Activated CD4-positive, alpha-beta T cell treated with anti-CD3 and anti-CD28 coated beads, Interleukin-2, amount 50 U/mL, for 4 hours (primary cell): ENCODE measurements at places on chromosomes 11 and 22.

DNA sequence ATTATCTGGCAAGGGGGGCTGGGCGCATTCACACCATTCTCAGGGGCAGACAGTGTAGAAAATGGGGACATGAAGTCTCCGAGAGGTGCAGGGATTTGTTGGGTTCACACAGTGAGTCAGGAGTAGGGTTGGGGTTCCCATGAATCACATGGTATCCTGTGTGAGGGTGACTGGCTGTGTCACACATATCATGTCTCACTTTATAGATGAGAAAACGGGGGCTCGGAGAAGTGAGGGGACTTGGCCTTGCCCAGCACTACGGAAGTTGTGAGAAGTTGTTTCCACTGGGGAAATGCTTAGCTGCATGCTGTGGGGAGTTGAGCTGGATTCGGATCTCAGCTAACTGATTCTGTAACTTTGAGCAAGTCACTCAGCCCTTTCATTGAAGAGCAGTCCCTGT, 4.2 kb downstream of the GAL3ST3 start:
- DNase-seq, result peak; percentile 22

- DNase-seq, result no peak
Observed at GRCh38 chr22:23401111-23401909, 178.8 kb downstream of the IGLL1 start.

DNA sequence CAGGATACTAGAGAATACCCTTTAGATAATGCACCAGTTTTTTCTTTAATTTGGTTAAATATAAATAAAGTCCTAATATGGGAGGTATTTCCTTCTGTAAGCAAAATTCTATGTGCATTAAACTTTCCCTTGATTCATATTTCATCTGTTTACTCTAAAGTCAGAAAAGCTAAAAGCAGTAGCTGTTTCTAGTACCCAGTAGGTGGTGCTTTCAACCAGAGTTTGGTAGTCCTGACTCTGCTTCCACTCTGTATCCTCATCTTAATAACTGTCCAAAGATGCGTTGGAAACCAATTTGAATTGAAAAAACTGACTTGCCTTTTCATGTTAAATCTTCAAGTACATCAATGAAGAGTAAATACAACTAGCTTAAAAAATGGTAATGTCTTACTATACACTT, 1065.2 kb downstream of the JRKL start:
- DNase-seq, result no peak

DNA sequence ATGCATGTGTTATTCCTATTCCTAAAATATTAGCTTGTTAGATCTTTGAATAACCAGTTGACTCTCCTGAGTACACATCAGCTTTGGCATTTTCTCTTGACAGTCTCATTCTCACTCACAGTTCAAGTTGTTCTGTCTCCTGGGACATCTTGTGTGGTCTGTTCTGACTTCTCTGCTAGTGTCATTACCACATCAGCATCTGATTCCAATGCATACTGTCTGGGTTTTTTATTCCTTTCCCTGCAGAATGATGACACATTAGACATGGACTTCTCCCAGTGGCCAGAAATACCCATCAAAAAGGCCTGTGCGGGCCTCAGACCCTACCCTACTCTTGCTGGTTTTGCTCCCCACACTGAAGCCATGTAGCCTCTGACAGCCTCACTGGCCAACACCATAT, 2.7 kb downstream of the ZNF74 start:
- DNase-seq, result no peak

- no peak for DNase-seq
Observed at GRCh38 chr22:46090036-46090591, 60.2 kb upstream of the PPARA start.

- no peak for DNase-seq
Observed at GRCh38 chr11:121561240-121561639, 108.5 kb upstream of the SORL1-AS1 start.

DNA sequence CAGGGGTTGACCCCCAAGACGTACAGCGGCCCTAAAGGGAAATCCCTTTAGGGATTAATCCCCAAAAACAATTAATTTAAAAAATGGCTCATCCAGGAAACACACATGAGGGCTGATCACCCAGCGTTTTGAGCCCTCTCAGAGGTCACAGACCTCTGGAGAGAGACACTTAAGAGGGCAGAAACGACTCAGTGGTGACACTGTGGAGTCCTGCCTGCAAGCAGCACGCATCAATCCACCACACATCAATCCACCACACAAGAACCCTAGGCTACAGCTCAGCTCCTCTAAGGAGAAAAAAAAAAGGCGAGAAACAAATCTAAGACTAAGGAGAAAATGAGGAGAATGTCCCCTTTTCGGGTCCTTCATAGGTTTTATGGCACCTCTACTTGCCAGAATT, 12.5 kb upstream of the SELENOH start:
- DNase-seq, result no peak

- DNase-seq, result no peak
Observed at GRCh38 chr11:65214212-65214845, 32.6 kb downstream of the CAPN1 start.

- no peak for DNase-seq
Observed at GRCh38 chr11:119935349-119935925, 202.5 kb downstream of the TRIM29 start.

DNA sequence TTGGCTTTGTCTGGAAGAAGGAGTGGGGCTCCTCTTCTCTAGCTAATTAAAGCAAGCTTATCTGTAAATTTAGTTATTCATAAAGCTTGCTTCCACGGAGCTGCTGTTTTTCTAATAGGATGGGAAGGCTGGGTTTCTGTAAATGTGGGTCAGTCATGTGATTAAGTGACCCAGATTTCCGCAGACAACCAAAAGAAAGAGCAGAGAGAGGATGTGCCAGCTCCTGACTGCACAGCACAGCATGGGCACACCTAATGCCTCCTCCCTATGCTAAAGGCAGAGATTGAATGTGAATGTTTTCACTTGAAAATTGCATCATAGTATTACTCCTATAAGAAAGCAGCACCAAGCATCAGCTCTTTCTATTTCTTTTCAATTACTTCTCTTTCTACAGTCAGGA, 160.2 kb downstream of the FAT3 start:
- DNase-seq, result no peak

GRCh38 chr11:24896118-24896835, 399.4 kb downstream of the LUZP2 start:
- no peak for DNase-seq

GRCh38 chr22:48098921-48099245, 1336.4 kb downstream of the TBC1D22A start:
- DNase-seq, result no peak

- no peak for DNase-seq
Observed at GRCh38 chr11:44138980-44139379, 43.5 kb downstream of the EXT2 start.
